ENCODE measurements at places on chromosomes 3 and 15.

DNA sequence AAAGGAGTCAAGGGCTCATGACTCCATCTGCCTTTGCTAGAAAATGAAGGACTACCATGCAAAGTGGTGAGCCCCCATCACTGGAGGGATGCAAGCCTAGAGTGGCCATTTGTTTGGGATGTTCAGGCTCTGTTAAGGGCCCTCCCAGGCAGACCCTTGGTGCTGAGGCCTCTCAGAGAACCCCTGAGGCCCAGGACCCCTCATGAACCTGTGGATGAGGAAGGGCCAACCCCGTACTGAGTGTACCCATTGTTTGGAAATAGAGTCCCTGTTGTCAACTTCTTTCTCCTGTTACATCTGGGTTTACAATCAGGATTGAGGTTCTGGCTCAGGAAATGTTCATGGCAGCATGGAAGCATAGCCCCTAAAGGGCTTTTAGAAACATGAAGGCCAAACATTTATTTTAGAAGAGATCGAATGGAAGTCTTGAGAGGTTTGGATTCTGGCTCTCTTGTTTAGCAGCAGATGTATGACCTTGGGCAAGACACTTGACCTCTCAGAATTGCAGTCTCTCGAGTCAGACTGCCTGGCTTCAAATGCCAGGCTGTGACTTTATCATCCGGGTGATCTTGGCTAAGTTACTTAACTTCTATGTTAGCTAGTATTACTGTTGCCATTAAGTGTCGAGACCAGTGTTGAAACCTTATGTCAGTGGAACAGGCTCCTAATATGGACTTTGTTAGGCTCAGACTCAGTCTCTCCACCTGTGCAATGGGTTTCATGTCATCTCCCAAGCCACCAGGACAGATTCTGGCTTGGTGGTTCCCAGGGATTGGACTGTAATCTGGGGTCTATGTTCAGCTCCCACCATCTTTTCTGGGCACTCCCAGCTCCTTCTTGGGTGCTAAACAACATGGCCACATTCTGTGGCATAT is 12.4 kb downstream of the ITGA11 start:
- DNase-seq, result no peak

DNA sequence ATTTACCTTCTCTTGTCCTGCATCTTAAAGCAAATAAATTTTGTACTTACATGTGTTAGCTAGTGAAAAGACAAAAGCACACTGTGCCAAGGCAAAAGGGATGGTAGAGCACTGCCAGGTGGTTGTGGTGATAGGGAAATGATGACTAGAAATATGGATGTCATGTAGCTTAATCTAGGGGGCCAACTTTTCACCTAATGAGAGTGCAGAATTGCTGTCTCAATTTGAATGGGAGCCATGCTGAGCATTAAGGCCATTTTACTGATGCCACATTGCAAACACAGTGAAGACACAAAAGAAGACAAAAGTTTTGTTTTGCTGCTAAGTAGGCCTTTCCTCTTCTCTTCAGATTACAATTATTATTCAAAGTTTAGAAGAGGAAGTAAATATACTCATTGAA is 274.7 kb downstream of the PDCD6IP start:
- no peak for DNase-seq

DNA sequence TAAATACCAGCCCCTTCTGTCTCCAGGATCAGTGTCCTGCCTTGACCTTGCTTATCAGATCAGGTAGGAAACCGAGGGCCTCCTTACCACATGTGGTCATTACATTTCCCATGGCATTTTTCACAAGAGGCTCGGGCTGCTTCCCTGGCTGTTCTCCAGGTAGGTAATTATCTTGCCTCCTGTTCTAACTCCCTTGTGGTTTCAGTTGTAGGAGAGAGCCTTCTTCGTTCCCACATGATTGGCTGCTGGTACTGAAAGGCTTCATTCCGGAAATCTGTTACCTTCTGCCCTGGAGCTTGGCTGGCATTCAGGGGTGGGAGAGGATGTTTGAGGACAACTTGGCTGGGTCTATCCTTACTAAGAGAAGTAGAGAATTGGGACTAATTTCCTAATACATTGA is 46.8 kb upstream of the RORA start:
- no peak for DNase-seq

- no peak for DNase-seq
These were observed 32.9 kb downstream of the ZBTB11 start for GRCh38 chr3:101643861-101644613.

DNA sequence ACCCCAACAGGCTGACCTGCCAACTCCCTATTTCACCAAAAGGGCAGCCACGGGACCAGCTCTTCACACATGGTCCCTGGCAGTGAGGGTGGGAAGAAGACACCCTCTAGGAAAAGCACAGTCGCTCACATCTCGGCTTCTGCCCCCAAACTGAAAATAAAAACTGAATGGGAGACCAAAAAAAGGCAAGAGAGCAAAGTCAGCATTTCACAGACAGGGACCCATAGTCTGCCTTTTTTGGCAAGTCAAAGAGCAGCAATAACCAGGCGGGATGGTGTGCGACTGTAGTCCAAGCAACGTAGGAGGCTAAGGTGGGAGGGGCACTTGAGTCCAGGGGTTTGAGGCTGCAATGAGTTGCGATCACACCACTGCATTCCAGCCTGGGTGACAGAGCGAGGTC is 154.1 kb downstream of the ADAMTS17 start:
- no peak for DNase-seq

- no peak for DNase-seq
These were observed 16.6 kb downstream of the TICRR start for GRCh38 chr15:89591834-89592233.

- no peak for DNase-seq
These were observed 102.7 kb downstream of the PTPRG start for GRCh38 chr3:61664105-61664482.

GRCh38 chr3:107061466-107061865 is 315.8 kb upstream of the CCDC54 start:
- DNase-seq, result no peak

DNA sequence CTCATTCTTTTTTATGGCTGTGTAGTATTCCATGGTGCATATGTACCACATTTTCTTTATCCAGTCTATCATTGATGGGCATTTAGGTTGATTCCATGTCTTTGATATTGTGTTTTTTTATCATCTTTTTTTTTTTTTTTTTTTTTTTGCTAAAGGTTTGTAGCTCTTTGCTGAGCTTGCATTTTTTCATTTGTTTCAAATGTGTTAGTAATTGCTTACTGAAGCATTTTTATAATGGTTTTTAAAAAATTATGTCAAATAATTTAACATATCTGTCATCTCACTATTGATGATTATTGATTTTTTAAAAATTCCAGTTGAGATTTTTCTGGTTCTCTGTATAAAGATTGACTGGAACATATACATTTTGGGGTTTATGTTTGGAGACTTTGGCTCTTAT is 934.6 kb downstream of the TUSC7 start:
- no peak for DNase-seq

GRCh38 chr3:177606891-177607290 is 409.6 kb upstream of the TBL1XR1 start:
- no peak for DNase-seq

- no peak for DNase-seq
These were observed 27.3 kb upstream of the PLA2G4D start for GRCh38 chr15:42121682-42122081.

- no peak for DNase-seq
These were observed 4.7 kb upstream of the RNF13 start for GRCh38 chr3:149808209-149808829.

GRCh38 chr3:16382845-16383244 is 117.8 kb downstream of the OXNAD1 start:
- no peak for DNase-seq

DNA sequence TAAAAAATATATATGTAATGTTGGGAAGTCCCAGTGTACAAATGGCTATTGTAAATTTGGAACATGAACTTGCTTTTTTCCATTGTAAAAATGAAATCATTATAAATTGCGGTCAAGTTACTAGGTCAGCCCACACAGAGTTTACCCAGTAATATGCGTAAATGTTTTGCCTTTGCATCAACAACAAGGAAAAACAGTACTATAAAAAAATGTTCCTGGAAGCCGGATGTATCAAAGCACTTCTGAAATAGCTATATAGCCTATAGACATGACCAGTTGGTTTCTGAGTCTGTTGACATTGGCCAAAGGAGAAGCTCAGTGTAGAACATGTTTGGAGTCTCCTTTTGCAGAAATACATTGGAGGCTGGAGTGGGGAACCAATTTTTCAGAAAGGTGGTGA is 23.2 kb downstream of the CTNNB1 start:
- DNase-seq, result no peak

GRCh38 chr3:122283796-122284445 is 41.1 kb upstream of the CSTA start:
- no peak for DNase-seq

DNA sequence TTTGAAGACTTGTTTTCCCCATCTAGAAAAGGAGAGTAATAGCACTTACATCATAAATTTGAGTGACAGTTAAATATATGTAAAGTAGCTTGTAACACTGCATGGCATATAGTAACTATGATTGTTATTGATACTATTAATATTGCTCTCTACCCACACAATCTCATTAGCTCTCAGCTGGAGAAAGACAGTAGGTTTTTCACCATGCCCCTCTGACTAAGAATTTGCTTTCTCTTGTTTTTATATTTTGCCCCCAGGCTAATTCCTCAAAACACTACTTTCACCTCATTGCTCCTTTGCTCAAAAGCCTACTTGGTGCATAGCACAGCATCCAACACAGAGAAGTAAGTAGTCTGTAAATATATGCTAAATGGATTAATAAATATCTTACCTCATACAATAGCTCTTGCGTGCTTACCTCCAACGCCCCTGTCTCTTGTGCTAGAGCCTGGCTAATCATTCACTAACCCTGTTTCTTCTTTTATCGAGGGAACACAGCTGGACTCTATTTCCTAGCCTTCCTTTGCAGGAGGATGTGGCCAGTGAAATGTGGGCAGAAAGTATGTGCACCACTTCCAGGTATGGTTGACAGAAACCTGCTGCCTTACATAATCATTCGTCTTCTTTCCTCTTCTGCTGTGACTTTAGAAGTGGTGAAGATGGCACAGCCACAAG is 190.0 kb downstream of the PLCH1 start:
- DNase-seq, result no peak

GRCh38 chr15:73629798-73630429 is 3.3 kb downstream of the NPTN start:
- DNase-seq, result no peak

DNA sequence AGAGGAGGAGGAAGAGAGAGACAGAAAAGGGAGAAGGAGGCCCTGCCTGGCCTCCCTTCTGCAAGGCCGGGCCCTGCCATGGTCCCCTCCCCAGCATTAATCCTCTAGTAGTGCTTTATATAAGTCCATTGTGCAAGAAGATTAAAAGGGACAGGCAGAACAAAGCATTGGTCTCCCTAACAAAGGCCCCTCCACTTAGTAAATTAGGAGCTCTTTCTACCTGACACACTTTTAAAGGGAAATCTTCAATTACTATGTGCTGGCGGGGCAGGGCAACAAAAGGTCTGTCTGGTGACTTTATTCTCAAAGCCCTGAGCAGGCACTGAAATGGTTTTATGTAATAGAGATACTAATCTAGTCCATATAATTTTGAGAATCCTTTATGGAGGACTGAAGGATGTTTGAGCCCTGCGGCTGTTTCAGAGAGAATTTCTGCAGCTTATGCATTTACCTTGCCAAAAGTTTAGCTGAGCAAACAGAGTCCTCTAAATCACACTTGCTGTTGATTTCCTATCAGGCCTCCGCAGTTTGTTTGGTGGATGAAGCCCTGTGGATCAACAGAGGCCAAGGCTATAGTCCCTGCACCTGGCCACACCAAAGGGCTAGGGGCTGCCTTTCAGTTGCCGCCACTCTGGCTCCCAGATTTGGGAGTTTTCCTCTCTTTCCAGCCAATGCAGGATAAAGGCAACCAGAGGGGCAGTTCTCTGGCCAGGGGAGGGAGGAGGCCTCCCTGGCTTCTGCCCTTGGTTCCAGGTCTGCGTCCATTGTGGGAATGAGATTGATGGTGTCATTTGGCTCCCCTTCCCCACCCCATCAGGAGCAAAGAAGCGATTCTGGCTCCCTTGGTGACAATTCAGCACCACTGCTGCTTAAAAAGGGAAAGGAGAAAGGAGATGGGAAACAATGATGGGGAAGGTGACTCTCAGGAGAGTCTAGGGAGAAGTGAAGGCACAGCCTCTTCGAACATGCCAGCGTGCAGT is 148.0 kb downstream of the MEGF11 start:
- DNase-seq, result no peak

- DNase-seq, result no peak
These were observed 226.0 kb downstream of the SNRPN start for GRCh38 chr15:25180606-25181292.

DNA sequence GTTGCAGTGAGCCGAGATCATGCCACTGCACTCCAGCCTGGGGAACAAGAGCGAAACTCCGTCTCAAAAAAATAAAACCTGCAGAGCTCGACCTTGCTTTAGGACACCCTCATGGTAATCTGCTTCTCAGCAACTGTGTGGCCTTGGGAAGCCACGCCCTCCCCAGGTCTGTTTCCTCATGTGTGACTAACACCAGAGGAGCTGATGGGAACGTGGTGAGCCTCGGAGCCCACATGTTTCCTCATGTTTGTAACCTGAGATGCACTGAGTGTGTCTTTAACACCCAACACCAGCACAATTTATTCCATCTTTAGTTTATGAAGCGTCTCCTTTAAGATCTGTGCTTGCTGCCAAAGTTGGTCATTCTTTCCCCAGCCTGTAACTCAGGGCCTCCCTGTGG is 142.8 kb downstream of the OCA2 start:
- no peak for DNase-seq

DNA sequence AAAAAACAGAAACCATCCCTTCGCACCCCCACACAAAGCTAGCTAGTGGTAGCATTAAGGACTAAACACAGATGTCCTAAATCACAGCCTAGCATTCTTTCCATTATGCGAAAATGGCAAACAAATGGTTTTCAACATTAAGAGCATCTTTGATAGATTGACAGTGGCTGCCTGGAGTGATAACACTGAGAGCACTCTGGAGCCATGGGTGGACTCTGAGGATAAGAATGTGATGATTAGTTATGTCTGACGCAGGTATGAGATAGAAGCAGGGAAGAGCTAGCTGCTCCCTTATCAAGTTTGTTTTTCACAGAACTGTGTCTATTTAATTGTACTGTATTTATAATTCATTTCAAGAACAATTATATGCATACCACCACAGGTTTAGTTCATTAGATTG is 142.9 kb downstream of the PDZRN3 start:
- no peak for DNase-seq

GRCh38 chr3:63800097-63800496 is 19.0 kb upstream of the C3orf49 start:
- no peak for DNase-seq

- no peak for DNase-seq
These were observed 24.9 kb downstream of the ZMAT3 start for GRCh38 chr3:179046497-179047353.

- no peak for DNase-seq
These were observed 7.8 kb upstream of the FAM174B start for GRCh38 chr15:92663250-92663951.
